ENCODE measurements at places on chromosomes 16 and 17.

DNA sequence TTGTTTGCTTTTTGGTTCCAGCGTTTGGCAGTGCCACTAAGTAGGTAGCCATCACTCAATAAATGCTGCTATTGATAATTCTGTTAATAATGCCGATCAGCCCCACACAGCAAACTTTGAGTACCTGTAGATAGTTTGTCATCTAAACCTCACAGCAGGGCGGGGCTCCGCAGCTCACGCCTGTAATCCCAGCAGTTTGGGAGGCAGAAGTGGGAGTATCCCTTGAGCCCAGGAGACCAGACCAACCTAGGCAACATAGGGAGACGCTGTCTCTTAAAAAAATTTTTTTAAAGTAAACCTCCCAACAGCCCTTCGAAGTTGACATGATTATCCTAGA lies 1.6 kb downstream of the BFAR start:
- DNase-seq, result no peak

DNA sequence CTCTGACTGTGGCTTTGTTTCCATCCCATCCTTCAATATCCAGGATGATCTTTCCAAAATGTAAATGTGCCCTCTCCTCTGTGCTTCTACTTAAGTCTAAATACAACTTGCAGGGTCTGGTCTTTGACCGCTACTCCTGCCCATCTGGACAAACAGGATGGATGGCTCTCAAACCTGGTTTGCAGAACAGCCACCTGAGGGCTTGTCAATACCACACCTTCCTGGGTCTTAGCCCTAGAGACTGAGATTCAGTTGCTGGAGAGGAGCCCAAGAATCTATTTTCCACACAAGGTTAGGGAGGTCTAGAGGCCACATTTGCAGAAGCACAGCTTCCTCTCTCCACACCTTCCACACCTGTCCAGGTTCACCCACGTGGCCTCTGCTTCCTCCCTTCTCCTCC lies 1.9 kb upstream of the GRB7 start:
- DNase-seq, result no peak

DNA sequence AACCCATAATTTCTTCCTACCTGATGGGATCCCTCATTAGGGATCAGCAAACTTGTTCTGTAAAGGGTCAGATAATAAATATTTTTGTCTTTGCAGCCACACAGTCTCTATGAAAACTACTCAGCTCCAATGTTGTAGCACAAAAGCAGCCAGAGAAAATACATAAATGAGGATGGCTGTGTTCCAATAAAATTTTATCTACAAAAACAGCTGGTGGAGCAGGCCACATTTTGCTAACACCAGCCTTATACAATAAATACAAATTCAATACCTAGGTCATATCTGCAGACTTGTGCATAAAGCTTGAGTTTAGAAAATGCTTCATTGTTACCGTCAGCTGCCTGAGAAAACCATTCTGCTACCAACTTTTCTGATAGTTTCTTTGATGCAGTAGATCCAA lies 38.4 kb upstream of the INTS2 start:
- DNase-seq, result no peak

- DNase-seq, result no peak
These were observed 399.4 kb upstream of the C16orf82 start for GRCh38 chr16:26667307-26667706.

GRCh38 chr17:68854452-68854851 lies 100.7 kb downstream of the ABCA8 start:
- no peak for DNase-seq

- no peak for DNase-seq
These were observed 25.7 kb downstream of the NUBP1 start for GRCh38 chr16:10769381-10769780.

DNA sequence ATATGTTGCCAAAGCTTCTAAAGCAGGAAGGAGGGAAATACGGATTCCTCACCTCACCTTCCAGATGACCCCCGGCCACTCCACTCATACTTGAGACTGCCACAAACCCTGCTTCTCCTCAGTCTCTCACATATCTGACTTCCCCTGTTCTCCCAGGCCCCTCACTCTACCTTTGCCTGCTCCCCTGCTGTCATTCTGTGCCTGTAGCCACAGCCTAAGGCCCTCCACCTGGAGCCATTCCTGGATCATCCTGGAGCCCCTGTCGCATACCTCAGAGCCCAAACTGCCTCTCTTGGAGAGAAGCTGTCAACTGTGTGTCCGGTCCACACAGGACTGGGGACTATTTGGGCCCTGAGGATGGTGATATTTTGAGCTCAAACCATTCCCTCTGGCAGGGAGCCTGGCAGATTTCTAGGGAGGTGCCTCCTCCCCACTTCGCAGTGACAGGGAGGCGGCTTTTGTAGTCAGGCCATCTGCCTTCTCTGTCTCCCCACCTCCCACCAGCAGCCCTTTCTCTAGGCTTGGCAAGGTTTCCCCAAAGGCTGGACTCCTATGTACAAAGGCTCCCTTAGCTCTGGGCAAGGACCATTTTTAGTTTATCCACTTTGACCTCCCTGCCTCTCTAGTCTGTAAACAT lies 2.3 kb upstream of the MED24 start:
- DNase-seq, result no peak

- no peak for DNase-seq
These were observed 850 bp downstream of the PPM1E start for GRCh38 chr17:58756246-58757161.

GRCh38 chr17:50147841-50148225 lies 2.6 kb downstream of the PPP1R9B start:
- no peak for DNase-seq

DNA sequence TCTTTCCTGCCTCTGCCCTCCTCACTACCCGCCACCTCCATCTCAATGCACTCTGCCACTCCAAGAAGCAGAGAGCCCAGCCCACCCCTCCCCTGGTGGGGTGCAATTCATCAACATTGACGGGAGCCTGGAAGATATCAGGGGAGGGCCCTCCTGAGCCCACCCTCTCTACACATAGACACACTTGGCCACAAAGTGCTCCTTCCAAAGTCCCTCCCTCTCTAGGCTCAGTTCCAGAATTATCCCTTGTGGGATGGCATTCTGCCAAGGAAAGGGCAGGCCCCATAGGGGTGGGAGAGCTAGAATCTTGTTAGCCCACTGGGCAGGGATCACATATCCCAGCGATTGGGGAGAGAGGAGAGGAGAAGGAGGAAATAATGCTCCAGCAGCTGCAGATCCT lies 66.2 kb downstream of the TMEM132E start:
- DNase-seq, result no peak

- no peak for DNase-seq
These were observed 24.0 kb downstream of the CCDC42 start for GRCh38 chr17:8720596-8720995.

GRCh38 chr16:83901101-83901500 lies 2.2 kb downstream of the MLYCD start:
- no peak for DNase-seq

DNA sequence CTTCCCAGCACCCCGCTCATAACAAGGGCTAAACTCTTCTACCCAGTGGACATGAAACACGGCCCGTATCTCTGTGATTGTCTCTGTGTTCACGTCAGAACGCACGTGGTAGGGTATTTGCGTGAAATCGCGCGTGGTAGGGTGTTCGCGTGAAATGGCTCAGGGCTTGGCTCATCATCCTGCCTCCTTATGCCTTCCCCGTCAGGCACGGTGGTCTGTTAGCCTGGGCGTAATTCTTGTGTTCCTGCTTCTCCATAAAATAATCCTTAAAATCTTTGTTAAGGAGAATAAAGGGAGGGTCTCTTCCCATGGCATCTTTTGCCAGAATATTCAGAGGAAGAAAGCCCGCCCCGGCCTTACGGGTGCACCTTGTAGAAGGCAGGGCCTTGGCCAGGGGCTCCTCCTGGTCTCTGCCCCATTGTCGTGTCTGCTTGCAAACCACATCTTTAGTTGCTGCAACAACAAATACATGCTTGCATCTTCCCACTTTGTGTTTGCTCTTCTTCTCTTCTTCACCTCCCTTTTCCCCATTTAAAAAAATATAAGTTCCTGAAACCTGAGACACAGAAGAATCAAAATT lies 116.7 kb upstream of the CHMP6 start:
- no peak for DNase-seq

- DNase-seq, result no peak
These were observed 124.5 kb downstream of the HS3ST3A1 start for GRCh38 chr17:13477180-13477611.

DNA sequence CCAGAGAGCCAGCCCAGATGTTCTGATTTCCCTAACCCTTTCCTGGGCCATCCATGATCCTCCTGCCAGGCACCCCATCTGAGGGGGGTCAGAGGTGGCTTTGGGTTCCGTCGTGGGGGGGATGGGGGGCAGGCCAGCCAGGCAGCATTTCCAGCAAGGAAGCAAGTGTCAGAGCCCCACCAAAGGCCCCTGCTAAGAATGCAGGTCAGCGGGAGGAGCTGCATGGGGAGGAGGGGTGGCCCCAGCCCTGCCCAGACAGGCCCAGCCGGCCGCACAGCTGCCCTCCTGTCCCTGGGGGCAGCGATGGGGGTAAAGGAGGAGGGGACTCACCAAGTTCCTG lies 2.3 kb upstream of the SCRN2 start:
- DNase-seq, result no peak

GRCh38 chr17:45430738-45431530 lies 1.7 kb downstream of the ARHGAP27 start:
- DNase-seq, result no peak

DNA sequence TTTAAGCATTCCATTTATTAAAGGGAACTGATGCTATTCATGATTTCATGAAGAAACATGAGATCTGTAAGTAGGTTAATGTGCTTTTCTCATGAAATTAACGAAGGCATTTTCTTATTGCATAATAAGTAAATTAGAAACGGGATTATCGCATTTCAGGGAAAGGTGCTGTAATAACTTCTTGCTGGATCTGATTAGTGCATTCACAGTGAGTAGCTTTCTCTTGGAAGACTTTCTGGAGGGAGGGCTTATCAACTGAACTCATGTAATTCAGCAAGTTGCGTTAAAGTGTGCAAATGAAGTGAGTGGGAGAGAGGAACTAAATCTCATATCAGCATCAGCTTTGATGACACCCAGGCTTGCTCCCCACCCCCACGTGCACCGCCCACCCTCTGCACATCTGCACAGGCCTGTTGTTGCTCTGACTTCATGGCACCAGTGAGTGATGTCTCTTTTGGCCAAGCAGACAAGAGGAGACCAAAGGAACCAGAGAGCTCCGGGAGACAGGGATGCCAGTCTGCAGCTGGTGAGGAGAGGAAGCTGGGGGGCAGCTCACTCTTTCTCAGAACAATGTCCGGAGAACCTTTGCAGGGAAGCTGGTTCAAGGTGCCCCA lies 26.3 kb upstream of the GAS7 start:
- DNase-seq, result no peak

- no peak for DNase-seq
These were observed 17.6 kb upstream of the PEMT start for GRCh38 chr17:17609121-17609520.

GRCh38 chr16:87138316-87138715 lies 178.9 kb downstream of the C16orf95 start:
- DNase-seq, result no peak

DNA sequence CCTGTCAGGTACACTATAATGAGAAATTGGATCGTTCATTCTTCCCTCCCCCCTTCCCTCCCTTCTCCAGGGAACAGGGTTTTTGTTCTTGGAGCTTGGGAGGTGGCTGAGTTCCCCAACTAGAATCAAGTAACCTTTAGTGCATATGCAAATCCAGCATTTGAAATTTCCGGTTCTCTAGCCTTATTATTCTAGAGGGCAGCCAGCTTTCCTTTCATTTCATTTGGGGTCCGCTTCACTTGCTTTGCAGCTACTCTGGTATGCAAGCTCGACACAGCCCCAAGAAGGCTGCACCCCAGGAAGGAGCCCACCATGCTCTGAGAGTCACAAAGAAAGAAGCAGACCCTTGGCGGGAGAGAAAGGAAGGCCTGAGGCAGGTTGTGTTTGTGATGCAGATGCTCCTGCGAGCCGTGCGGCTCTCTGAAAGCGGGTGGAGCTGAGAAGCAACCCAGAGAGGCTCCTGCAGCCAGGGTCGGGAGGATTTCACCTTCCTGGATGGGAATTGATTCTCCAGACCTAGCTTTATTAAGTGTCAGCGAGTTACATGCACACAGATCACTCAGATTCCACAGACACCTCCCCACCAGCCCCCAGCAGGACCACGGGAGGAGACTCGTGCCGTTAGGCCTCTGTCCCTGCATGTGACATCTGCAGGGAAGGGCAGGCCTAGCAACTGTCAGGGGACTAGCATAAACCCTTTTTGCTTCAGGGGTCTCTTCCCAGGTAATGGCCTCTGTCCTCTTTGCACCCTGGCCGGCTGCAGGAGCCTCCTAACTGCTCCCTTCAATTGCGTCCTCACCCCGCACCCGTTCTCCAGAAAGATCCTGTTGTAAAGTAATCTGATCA lies 34.5 kb downstream of the PMM2 start:
- DNase-seq, result no peak

DNA sequence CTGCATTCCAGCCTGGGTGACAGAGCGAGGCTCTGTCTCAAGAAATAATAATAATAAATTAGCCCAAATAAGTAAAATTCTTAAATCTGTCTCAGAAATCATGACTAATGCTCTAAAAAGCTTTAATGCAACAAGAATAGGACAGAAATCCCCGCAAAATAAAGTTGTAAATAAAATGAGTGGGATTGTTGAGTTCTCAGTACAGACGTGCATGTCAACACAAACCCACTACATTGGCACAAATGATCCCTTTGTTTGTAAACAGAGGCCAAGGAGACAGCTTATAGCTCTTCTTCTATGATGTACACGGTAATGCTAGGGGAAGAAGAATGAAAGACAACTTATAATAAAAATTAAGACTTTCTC lies 6.0 kb downstream of the STAT5B start:
- no peak for DNase-seq

- no peak for DNase-seq
These were observed 251.5 kb upstream of the SOX9 start for GRCh38 chr17:71869293-71869692.

GRCh38 chr17:2275722-2276121 lies 27.9 kb downstream of the SMG6 start:
- no peak for DNase-seq

DNA sequence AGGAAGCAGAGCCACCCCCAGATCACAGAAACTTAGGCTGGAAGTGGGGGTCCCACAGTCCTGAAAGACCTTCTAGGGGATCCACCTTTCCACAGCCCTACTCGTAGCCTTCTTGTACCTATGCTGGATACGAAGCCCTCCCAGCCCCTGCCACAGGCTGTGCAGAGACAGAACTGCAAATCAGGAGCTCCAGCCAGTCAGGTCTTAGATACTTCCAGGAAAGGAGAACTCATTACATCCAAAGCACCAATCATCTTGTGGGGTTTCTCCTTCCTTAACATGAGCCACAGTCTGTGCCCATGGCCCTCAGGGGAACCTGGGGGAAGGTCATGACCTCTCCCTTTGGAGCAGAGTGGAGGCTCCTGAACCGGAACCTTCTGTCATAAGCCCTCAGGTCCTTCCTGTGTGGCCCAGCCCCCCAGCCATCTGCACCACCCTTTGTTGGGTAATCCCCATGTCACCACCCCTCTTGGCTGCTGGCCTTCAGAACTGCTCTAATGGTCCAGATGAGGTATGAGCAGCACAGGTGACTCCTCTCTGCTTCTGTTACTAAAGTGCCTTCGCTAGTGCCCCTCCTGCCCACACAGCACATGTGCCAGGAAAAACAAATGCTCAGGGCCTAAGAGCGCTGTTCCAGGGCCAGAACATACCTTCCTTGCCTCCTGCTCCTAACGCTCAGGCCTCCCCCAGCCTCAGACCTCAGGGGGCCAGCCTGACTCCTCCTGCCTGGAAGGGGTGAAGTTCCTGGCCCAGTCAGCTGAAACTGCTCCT lies 14.6 kb downstream of the SRCIN1 start:
- DNase-seq, result no peak

Measured in effector CD8-positive, alpha-beta T cell (primary cell).